Brain pericyte (primary cell): ENCODE measurements at places on chromosomes 7 and 10.

GRCh38 chr10:82409671-82410070 is 534.7 kb downstream of the NRG3 start:
- DNase-seq = no peak

GRCh38 chr10:67433276-67433675 is 262.7 kb downstream of the CTNNA3 start:
- DNase-seq = no peak

- no peak for DNase-seq
Measured at GRCh38 chr7:55898287-55898686, 11.0 kb downstream of the ZNF713 start.

DNA sequence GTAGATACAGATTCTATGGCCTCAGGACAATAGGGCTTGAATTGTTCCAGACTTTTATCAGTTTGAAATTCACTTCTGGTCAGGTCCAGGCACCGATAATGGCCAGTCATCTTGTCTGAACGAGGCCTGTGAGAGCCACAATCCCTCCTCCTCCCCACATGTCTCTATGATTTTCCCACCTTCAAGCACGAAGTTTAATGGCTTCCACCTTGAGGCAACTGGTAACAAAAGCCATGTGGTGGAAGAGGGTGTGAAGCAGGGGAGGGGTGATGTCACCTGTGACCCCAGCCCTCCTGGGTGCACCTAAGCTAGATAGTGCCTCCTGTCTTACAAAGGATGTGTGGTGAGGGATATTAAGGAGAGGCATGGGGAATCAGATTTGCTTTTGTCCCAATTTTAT is 89.2 kb downstream of the PCGF5 start:
- DNase-seq = no peak

DNA sequence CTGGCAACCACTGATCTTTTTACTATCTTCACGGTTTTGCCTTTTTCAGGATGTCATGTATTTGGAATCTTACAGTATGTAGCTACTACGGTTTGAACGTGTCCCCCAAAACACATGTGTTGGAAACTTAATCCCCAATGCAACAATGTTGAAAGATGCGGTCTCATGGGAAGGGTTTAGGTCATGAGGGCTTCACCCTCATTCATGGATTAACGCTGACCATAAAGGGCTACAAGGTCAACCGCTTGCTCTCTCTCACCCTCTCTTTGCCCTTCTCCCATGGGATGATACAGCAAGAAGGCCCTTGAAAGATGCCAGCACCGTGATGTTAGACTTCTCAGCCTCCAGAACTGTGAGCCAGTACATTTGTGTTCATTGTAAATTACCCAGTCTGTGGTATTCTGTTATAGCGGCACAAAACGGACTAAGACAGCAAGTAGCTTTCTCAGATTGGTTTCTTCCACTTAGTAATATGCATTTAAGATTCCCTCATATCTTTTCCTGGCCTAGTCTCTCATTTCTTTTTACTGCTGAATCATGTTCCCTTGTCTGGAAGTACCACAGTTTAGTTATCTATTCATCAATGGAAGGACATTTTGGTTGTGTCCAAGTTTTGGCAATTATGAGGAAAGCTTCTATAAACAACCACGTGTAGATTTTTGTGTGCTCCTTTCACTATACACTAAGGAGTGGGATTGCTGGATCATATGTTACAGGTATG is 3.0 kb upstream of the CRYGN start:
- DNase-seq = no peak

- DNase-seq = no peak
Measured at GRCh38 chr10:131689016-131689415, 211.8 kb upstream of the PPP2R2D start.

- DNase-seq = peak; percentile 17
Measured at GRCh38 chr7:41538810-41539724, 163.8 kb downstream of the INHBA start.

GRCh38 chr7:87596136-87596535 is 4.5 kb downstream of the ABCB1 start:
- DNase-seq = no peak

- DNase-seq = no peak
Measured at GRCh38 chr10:34801097-34801733, 13.9 kb downstream of the PARD3 start.

DNA sequence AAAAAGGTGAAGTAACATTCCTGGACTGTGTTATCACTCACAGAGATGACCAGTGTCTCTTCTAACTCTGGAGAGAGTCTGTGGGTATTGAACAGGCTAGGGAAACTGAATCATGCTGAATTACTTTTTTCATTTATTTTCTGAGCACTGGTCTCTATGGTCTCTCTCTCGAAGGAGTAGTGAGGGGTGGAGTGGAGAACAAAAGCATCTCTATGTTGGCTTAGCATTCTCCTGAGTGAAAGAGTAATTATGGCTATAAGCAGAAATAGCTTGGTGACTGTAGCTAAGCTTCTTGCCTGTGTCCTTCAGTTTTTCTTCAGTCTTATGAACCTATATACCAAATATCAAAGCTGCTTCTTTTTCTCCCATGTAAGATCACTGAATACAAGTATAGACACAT is 64.6 kb upstream of the PTN start:
- no peak for DNase-seq

- no peak for DNase-seq
Measured at GRCh38 chr7:157926521-157927150, 589.8 kb downstream of the DNAJB6 start.

DNA sequence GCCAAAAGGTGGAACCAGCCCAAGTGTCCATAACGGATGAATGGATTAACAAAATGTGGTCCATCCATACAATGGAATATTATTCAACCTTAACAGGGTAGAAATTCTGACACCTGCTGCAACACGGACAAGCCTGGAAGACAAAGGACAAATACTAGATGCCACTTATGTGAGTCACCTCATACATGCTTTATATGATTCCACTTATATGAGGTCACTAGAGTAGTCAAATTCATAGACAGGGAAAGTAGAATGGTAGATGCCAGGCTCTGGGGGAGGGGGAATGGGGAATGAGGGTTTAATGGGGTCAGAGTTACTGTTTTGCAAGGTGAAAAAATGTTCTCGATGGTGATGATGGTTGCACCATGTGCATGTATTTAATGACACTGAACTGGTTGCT is 34.0 kb upstream of the CYTH3 start:
- DNase-seq = no peak

GRCh38 chr7:39406467-39406866 is 159.7 kb upstream of the YAE1 start:
- DNase-seq = no peak

- DNase-seq = no peak
Measured at GRCh38 chr10:130015075-130015695, 51.1 kb upstream of the EBF3 start.

DNA sequence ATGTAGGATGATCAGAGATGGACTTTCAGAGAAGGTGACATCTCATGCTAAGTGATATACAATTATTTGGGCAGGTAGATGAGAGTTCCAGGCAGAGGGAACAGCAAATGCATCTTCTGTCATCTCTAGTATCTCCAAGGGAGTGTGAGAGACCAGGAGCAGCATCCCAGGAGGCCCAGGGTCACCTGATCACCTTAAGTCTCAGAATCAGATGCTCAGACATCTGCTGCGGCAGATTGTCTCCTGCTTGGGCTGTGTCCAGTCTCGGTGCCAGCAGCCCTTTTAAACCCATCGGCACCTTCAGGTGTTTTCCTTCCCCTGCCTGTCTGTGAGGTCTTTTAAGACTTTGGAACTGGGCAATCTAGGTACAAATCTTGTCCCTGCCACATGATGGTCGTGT is 690.6 kb downstream of the LRMDA start:
- DNase-seq = no peak

GRCh38 chr7:97198596-97198995 is 81.1 kb downstream of the SDHAF3 start:
- no peak for DNase-seq

GRCh38 chr7:11788568-11788967 is 43.4 kb downstream of the THSD7A start:
- DNase-seq = no peak

GRCh38 chr7:70994176-70994575 is 137.8 kb upstream of the GALNT17 start:
- no peak for DNase-seq

DNA sequence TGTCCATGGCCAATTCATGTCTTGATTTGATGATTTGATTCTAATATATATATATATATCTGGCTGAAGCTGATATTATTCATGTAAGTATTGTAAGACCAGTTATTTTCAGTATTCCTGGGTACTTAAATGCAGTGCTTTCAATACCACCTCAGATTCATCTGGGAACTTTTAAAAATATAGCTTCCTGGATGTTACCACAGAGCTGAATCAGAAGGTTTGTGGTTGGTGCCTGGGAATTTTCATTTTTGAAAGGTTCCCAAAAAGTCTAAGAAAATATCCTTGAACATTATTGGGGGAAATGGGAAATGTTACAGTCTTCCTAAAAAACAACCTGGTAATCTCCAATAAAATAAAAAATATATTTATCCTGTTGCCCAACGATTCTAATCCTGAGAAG is 10.7 kb upstream of the PPP3CB start:
- DNase-seq = no peak

DNA sequence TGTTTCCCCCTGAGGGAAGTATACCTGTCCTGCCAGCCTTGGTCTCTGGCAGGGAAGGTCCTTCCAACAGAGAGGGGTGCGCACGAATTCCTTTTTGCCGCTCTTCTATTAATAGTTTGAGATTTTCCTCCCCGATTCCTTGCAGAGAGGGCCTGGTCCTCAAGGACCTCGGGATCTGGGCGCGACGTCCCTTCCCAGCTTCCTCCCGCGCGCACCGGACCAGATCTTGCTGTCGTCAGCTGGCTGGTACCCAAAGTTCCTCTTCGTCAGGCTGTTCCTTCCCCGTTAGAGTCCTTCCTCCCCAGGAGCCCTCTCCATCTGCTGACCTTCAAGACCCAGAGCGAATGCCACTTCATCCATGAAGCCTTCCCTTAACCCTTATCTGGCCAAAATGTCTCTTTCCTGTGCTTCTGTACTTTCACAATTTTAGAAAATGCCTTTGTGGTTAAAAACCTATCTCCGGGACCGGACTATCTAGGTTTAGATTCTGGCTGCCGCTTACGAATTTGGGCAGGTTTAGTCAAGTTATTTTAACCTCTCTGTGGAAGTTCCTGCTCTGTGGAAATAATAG is 851 bp upstream of the GOT1 start:
- no peak for DNase-seq

DNA sequence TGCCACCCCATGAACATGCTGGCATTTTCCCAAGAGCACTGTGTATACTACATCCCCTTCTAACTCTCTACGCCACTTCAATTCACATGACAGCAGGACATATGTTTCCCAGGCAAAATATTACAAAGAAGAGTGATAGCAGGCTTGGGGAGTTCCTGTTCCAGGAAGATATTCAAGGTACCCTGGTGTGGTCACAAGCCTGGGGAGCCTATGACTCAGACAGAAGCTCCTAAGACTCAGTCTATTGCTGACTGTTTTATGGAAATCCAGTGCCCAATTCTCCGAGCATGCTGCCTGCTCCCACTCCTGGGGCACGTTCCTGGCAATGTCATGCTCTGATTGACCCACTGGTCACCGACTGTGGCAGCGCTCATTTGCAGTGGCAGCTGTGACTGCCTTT is 23.5 kb upstream of the ABLIM1 start:
- DNase-seq = peak; percentile 31

DNA sequence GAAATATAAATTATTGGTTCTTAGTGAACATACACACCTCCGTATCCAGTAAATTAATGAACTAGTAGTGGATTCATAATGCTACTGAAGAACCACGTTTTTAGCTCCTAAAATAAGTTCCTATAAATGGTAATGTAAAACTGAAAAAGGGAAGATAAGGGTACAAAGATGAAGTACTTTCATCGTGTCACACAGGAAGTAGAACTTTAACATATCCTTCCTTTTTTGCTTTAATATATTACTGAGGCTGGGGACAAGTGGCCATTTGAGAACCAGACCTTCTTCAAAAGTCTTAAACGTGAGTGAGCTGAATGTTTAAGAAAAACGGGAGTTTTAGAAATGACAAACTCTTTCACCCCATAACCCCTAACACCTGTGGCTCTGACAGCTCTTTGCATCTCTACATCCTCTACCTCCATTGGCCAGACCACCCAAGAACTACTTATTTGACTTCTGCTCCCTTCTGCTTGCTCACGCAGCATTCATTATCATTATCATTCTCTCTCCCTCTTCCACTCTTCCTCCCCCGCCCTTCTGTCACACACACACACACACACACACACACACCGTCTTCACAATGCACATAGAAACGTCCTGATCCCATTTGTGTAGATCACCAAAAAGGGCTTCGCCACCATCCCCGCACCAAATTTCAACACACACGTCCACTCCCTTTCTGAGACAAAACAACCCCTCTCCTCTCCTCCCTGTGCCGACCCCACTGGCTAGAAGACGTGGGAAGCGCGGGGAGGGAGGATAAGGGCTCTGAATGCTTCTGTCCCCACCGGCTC is 677 bp downstream of the SKAP2 start:
- no peak for DNase-seq

DNA sequence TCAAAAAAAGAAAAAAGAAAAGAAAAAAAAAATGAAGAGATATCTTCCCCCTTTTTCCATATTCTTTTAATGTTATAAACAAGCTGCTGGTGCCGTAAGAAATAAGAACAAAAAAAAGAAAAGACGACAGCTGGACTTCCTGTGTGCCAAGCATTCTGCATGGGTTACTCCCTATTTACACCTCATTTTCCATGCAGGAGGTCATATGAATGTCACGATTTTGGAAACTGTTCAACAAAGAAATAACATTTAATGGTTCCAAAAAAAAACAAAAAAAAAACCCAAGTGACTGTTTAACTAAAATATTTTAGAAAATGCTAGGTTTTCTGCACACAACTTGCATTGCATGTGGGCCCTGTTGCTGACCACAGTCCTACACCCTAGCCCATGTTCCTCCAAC is 159.3 kb downstream of the TNS3 start:
- DNase-seq = peak; percentile 33

- DNase-seq = no peak
Measured at GRCh38 chr7:73547841-73548240, 9.6 kb downstream of the BCL7B start.

DNA sequence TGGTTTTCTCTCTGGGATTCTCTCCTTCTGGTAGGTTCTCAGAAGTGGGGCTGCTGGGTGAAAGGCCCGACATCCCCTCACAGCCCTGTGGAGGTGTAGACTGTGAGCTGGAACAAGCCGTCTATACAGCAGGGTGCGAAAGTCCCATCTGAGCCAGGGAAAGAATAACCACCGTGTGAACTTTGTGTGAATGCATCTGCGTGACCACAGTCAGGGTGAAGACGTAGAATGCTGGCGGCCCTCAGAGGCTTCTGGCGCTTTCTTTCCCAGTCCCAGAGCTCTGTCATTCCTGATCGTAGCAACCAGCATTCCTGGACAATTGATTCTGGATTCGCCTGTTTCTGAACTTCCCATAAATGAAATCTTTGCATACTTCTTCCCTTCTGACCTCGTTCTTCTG is 30.0 kb downstream of the ELFN1 start:
- no peak for DNase-seq

GRCh38 chr10:89888321-89889070 is 187.1 kb downstream of the KIF20B start:
- DNase-seq = no peak

DNA sequence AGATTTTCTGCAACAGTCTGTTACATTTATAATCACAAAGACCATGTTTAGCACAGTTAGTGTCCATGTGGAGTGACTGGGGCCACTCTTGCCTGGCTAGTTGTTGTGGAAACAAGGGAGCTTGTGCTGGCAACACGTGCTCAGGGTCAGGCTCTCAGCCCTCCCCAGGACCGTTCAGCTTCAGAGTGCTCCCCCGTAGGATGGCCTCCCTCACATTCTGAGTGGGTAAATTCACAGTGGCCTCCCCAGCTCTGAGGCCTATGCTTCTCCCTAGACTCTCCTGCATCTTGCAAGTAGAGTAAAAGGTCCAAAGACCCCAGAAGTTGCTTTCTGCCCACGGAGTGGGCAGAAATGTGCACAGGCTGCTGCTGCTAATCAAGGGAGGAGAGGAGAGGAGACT is 122.3 kb downstream of the ADCY1 start:
- no peak for DNase-seq
